Left hindlimb (tissue), 1 donor: ENCODE measurements at places on chromosomes 1 and 21.

GRCh38 chr1:187794561-187794960 is 965.8 kb downstream of the PLA2G4A start:
- DNase-seq = no peak

GRCh38 chr1:246291127-246291526 is 216.0 kb downstream of the SMYD3 start:
- DNase-seq = no peak

DNA sequence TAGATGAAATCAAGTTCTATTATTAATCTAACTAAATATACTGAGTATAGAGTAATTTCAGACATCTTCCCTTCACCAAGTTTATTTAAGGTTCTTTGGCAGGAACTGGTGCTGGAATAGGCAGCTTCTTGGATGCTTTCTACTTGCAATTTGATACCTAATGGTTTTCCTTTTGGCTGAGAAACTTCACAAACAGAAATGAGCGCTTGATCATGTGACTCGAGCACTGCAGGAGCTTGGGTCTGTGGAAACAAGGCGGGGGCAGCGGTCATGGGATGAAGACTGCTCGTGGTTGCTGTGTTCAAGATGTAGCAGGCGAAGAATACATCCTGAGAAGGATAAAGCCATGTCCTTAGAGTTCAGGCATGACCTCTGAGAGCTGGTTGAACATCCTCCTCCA is 136.8 kb downstream of the PTPRC start:
- DNase-seq = peak; percentile 33

- no peak for DNase-seq
These were observed 51.7 kb upstream of the ACADM start for GRCh38 chr1:75672528-75673393.

GRCh38 chr1:81809808-81810207 is 9.1 kb downstream of the ADGRL2 start:
- no peak for DNase-seq

DNA sequence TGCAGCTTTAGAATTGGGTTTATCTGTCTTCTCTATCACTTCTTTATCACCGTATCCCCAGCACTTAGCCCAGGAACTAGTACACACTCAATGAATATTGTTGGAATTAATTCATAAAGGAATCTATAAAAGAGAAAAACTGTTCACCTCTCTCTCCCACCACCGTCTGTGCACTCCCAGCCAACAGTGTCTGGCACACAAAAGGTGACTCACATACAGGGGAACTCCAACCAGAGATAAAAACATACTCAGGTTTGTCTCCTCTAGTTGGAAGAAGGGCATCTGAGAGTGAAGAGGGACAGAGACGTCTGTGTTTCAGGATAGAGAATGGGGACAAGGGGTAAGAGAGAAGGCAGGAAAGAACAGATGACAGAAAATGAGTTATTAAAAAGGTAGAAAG is 10.0 kb downstream of the ITLN1 start:
- no peak for DNase-seq

DNA sequence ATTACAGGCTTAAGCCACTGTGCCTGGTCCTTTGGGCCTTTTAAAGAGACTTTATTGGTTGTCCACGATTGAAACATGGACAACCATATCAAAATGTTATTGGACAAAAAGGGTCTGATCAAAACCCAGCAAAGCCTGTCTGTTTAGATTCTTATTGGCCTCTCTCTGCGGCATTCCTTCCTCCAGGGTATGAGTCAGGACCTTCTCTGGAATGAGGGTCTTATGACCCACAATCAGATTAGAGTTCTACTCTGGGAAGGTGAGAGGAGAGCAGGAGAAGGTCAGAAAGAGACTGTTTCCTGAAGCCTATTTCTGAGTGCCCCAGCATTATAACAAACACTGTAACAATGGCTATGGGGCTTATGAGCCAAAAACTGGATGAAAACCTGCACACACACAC is 7.9 kb downstream of the LURAP1 start:
- no peak for DNase-seq

GRCh38 chr1:220797553-220797952 is 10.8 kb downstream of the MTARC1 start:
- DNase-seq = no peak

DNA sequence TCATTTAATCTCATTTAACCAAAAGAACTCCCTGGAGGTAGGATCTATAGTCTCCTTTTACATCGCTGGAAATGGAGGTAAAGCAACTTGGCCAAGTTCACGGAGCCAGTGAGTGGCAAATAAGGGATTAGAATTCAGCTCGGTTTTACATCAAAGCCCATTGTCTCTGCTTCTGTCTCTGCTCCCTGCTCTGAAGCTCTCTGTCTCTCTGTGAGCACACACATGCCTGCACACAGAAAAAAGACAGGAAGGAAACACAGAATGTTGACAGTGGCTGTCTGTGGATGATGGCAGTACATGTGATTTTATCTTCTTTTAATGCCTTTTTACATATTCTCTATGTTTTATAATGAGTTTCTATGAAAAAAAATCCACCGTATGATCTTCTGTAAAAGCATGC is 8.9 kb upstream of the DHRS3 start:
- DNase-seq = no peak

GRCh38 chr1:30044656-30045144 is 678.7 kb downstream of the MATN1 start:
- no peak for DNase-seq

- no peak for DNase-seq
These were observed 1.4 kb downstream of the ATF3 start for GRCh38 chr1:212609701-212610574.

DNA sequence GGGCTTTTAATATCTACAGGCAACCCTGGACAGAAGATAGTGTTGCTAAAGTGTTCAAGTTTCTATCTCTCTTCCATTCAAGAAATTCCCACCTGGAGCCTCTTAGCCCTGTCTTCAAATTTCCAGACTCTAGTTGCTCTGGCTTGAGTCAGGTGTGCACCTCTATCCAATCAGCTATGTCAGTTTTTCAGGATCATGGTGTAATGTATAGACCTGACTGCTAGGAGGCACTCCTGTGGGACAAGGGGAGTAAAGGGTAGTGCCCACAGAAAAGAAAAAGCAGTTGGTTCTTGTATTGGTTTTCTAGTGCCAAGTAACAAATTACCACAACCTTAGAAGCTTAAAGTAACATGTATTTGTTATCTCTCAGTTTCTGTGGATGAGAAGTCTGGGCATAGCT is 6.2 kb upstream of the ZRANB2 start:
- no peak for DNase-seq

DNA sequence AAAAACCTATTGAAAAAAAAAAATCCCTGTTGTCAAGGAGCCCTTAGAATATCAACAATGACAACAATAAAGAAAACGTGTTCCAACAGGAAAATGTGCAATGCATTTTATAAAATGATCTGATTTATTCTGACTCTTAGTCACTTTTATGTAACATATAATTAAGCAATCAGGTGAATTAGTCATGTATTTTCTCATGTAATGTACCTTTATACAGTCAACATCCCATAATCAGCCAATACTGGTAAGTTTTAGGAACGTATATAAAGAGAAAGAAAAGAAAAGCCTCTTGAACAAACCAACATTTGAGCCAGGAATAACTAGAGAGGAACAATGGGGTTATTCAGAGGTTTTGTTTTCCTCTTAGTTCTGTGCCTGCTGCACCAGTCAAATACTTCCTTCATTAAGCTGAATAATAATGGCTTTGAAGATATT is at the start of gene CLCA4:
TSS of gene CLCA4 (plus strand) at position 292 of the 435 bp plus-strand sequence. CDS start at position 334, 42 bp downstream.
- no peak for DNase-seq

GRCh38 chr21:39353295-39353694 is 4.4 kb upstream of the HMGN1 start:
- no peak for DNase-seq

GRCh38 chr1:150213170-150214098 is 22.5 kb downstream of the ANP32E start:
- DNase-seq = peak; percentile 97

- DNase-seq = no peak
These were observed 136.8 kb downstream of the FASLG start for GRCh38 chr1:172795741-172796140.

- DNase-seq = no peak
These were observed 217.3 kb upstream of the FGGY start for GRCh38 chr1:59079434-59080140.

- DNase-seq = no peak
These were observed 215.9 kb downstream of the TOMM20 start for GRCh38 chr1:234912548-234913277.

- DNase-seq = no peak
These were observed 360.2 kb downstream of the HHIPL2 start for GRCh38 chr1:222187566-222188332.

- no peak for DNase-seq
These were observed 73.1 kb upstream of the CACHD1 start for GRCh38 chr1:64396817-64397216.

DNA sequence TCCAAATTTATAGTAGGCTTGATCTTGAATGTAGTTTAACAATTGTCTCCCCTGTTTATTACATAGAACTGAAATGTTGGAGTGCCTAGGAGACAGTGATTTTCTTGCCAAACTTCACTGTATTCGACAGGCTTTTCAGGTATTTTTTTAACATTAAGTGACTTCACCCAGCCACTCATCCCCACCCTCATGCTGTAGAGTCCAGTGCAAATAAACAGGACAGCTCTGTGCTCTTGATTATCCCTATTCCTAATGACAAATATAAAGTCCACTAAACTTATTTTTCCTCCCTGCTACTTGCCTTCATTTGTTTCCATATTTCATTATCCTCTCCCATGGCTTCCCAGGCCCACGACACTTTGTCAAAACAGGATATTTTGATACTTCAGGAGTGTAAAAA is 29.2 kb upstream of the NEXN start:
- DNase-seq = no peak

- DNase-seq = no peak
These were observed 10.2 kb downstream of the EEIG2 start for GRCh38 chr1:108570128-108570527.

DNA sequence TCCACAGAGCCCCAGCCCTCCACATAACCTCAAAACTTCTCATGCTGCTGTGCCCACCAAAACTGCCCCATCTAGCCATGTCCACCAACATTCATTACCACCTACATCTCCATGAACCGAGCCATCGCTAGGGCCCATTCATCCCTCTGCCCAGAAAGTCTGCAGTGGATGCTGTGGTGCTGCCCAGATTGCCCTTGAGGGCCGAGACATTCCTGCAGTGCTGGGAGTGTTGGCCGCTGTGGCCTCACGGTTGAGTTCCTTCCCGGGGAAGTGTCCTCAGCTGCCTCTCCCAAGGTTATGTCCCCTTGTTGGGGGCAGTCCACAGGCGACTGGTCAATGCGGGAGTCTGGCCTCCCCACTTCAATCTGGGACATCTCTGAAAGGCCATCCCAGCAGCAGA is 30.3 kb upstream of the DMBX1 start:
- no peak for DNase-seq

GRCh38 chr21:46025113-46025770 is 43.7 kb downstream of the COL6A1 start:
- DNase-seq = no peak

DNA sequence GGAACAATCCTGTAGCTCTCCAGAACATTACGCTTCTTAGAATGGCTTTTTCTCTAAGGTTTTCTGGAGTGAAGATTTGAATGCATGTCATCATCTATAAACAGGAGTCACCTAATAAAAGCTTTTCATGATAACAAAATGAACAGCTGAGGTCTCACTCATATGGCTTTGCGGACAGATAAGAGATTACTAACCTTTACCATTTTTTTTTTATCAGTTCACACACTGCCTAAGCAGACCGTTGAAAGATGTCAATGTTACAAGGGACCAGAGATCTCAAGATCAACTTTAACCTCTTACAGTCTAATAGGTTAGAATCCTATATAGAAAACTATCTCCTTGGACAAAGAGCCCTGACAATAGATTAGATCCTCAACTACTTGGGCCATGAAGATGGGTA is 41.4 kb downstream of the SCMH1 start:
- DNase-seq = no peak

GRCh38 chr1:163347106-163347505 is 25.4 kb downstream of the NUF2 start:
- DNase-seq = no peak

- no peak for DNase-seq
These were observed 25.8 kb downstream of the SMIM12 start for GRCh38 chr1:34833711-34834110.

DNA sequence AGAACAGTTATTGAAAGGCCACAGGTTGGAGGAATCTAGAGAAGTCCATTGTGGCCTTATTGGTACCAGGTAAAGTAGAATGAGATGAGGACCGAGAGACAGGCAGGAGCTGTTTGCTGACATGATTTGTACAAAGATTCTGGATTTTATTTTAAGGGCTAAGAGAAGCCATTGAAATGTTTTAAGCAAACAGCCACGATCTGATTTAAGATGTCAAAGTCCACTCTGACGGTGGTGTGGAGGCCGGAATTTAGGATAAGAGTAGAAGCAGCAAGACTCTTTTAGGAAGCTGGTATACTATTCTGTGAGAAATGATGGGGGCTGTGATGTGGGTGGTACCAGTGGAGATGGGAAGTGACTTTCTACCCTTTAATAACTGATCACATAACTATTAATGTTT is 418.5 kb downstream of the DPYD start:
- DNase-seq = no peak

- DNase-seq = no peak
These were observed 70.8 kb downstream of the TIAM1 start for GRCh38 chr21:31273278-31273677.

- DNase-seq = peak; percentile 38
These were observed 5.7 kb downstream of the ZBTB7B start for GRCh38 chr1:155008015-155008941.

- no peak for DNase-seq
These were observed 445.9 kb downstream of the KIF26B start for GRCh38 chr1:245600658-245601057.

DNA sequence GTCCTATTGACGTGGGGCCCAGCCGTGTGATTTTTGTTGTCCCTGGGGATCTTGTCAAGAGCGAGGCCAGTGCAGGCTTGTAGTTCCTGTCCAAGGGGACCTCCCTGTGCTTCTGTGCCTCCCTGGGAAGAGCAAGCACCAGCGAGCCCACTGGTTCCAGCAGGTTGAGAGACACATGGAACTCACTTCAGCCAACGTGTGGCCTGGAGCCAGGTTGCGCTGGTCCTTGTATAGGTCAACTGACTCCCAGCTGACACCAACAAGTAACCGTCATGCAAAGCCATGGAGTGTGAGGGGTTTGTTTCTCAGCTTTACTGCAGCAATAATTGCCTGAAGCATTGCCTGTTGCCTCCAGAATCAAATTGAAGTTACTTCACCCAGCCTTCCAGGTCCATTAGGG is 63.0 kb downstream of the DISP3 start:
- DNase-seq = no peak

GRCh38 chr1:40183055-40183710 is 22.0 kb downstream of the RLF start:
- DNase-seq = no peak
